ENCODE measurements at places on chromosomes 4 and X. TPM values are rescaled to one million over a fixed set of nuclear protein-coding genes. Genes with fewer than 3 reads are reported as not detected.

Gene ZXDA
- polyA plus RNA-seq = 1.1 TPM

Gene CTSO
- polyA plus RNA-seq = 5.3 TPM

Gene GPC4
- polyA plus RNA-seq = 3.7 TPM

Gene FMR1NB
- polyA plus RNA-seq = not detected

Gene RASL11B
- 9.4 TPM for polyA plus RNA-seq

Gene PPBP
- polyA plus RNA-seq = 0.54 TPM

Gene PWWP3B
- polyA plus RNA-seq = 0.76 TPM

Gene CPZ
- 2.9 TPM for polyA plus RNA-seq

Gene SLC6A8
- 80.5 TPM for polyA plus RNA-seq

Gene RAB39B
- polyA plus RNA-seq = 10.9 TPM

Gene SLC25A5
- polyA plus RNA-seq = 378 TPM

Gene YIPF6
- polyA plus RNA-seq = 19.2 TPM

Gene DOK7
- polyA plus RNA-seq = 0.48 TPM

Gene FATE1
- 0.75 TPM for polyA plus RNA-seq

Gene KIAA1210
- not detected for polyA plus RNA-seq

Gene PIN4
- 26.1 TPM for polyA plus RNA-seq

Gene MAGEC1
- 0.10 TPM for polyA plus RNA-seq

Gene UGT2B17
- not detected for polyA plus RNA-seq

Gene CYTL1
- polyA plus RNA-seq = 1.8 TPM

Gene LRRC66
- 0.24 TPM for polyA plus RNA-seq

Gene SORBS2
- polyA plus RNA-seq = 7.2 TPM

Gene SPOCK3
- 36.7 TPM for polyA plus RNA-seq
